ENCODE measurements at places on chromosomes 4 and X.

GRCh38 chr4:151876381-151876988 lies 115.7 kb upstream of the GATB start:
- no peak for DNase-seq

DNA sequence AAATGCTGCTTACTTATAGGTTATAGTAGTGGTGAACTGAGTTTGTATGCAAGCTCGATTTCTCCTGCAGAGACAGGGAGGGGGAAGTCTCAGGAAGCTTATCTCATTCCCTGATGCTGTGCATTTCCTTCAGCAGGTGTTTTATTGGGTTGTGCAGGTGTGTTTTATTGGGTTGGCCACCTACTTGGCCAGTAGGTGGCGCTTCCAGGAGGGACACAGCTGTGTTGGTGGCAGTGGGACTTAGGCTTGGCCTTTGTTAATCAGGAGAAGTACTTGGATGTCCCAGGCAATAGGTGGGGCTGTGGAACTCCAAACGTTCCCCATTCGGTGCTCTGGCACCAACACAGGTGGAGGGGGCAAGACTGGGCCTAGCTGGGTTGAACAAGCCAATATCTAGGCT lies 196.0 kb upstream of the DCAF8L1 start:
- no peak for DNase-seq

- DNase-seq = no peak
Measured at GRCh38 chr4:130028552-130028951, 932.6 kb downstream of the C4orf33 start.

DNA sequence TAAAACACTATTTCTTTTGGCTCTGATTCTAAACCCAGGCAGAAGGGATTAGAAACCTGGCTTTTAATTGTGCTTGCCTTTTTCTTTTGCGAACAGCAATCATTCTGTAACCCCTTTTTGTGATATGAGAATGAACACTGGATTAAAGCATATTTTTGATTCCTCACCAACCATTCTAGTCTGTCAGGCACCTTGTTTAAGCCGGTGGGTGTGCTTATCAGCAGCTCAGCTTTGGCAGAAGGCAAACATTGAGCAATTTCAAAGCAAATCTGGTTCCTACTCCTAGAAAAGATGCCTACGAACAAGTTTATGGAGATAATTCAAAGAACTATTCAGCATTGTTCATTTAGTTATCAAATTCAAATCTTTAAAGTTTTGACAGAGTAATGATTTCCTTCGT lies 265.1 kb upstream of the FAM241A start:
- DNase-seq = no peak

DNA sequence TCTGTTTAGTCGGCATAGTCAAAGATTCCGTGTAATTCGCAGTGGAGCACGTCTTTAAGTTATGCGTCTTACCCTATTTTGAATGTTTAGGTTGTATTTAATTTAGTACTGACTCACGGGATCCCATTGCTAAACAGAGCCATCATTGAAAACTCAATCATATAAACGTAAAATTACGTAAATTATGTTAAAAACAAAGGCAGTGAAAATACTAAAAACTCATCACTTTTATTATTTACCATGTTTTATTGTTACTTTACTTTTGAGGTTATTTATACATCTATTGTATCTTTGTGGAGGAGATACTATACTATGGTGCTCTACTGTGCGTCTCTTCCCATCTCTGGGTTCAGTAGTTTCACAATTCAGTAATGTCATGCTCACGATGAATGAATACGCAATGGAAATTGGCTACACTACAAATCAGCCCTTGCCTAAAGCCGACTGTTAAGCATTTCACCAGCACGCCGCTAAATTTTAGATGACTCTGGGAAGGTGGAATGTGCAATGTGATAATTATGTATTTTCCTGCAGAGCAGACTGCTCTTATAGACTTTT lies 944 bp downstream of the FUNDC2 start:
- DNase-seq = no peak

GRCh38 chr4:99821918-99822503 lies 5.4 kb downstream of the DAPP1 start:
- no peak for DNase-seq

GRCh38 chrX:115602729-115603389 lies 41.9 kb downstream of the PLS3 start:
- no peak for DNase-seq

DNA sequence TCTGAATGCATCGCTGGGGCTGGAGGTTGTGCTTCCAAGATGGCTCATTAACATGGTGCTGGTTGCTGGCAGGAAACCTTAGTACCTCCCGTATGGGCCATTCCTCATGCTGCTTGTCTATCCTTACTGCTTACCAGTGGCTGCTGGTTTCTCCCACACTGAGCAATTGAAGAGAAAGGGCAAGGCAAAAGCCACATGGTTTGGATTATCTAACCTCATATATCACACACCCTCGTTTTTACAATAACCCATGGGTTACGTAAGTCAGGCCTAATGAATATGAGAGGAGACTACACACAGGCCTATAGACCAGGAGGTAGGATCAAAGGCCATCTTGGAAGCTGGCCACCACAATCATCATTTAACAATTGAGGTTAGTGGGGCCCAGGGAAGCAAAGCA lies 141.8 kb upstream of the EDNRA start:
- DNase-seq = no peak

DNA sequence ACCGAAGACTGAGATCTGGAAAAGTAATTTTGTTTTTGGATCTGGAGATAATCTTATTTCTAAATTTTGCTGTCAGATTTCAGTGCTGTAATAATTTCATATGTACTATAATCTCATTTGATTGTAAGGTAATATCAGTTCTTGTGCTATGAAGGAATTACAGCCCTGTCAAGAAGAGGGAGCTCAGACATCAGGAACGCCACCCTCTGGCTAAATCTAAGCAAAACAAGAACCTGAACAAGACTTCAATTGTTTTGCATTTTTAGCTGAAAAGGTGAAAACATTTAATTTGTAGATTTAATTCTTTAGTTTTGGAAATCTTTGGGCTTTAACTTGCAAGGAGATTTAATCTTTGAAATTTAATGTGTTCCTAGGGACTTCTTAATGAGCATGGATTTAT lies 525.4 kb upstream of the HS3ST1 start:
- no peak for DNase-seq

DNA sequence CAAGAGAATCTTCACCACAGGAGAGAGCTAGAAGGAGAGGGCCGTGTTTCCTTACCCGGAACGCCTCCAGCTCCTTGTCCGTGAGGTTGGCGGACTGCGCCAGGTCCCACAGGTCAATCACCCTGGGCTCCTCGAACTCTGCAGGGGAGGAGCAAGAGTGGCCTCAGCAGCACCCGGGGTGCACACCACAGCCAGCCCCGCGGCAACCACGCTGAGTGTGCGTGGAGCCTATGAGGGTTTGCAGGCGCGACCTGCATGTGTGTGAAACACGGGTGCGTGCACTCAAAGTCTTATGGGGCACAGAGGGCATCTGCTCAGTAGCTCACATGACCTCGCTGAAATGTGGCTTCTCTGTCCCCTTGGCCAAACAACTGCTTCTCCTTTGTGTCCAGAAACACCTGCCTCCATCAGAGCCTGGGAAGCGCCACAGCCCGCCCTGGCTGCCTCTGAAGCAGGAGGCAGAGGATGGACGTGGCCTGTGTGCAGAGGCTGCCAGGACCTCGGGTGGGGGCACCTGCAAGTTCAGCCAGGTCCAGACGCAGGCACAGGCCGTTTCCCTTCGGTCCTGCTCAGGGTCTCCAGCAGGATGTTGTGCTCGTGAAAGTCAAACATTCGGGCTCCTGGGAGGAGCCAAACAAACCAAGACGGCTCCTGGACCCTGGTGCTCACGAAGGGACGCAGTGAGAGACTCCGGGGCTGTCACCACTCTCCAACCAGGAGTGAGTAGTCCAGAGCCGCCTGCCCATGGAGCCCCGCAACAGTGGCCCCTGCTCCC lies 16.0 kb downstream of the LRPAP1 start:
- no peak for DNase-seq

- no peak for DNase-seq
Measured at GRCh38 chrX:19627081-19627480, 111.8 kb upstream of the MAP3K15 start.

DNA sequence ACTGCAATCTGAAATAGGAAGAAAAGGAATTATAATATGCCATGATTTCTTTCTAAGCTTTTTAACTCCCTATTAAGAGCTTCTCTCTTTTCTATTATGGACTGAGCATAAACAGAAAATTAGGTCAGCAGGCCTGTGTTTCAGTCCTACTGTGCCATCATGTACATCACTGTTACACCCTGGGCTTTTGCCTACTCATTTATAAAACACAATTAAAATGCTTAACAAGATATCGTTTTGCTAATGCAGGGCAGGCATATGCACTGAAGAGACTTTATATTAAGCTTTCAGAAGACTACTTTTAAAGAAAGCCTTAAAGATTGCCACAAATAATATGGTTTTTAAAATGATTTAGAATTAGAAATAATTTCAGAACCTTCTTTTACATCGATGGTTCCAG lies 828 bp upstream of the BBS12 start:
- DNase-seq = no peak

DNA sequence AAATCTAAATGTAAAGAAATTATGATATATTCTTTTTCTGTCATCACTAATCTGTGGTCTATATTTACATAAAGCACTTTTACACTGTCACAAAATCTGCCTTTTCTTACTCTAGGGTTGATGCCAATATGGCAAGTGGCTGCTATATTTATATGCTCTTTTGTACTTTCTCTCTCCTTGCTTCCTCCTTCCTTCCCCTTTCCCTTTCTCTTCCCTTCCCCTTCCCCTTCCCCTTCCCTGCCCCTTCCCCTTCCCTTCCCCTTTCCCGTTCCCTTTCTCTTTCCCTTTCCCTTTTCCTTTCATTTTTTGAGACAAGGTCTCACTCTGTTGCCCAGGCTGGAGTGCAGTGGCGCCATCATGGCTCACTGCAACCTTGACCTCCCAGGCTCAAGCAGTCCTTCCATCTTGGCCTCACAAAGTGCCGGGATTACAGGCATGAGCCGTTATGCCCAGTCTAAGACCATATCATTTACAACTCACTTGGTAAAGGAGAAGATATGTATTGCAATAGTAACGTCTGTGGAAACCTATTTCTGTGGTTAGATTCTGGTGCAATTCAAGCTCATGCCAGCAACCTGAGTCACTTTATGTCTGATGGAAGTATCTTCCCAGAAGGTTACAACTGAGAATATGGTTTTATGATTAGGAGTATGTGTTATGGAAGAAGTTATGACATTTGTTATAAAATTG lies 13.9 kb upstream of the PLAC8 start:
- no peak for DNase-seq

DNA sequence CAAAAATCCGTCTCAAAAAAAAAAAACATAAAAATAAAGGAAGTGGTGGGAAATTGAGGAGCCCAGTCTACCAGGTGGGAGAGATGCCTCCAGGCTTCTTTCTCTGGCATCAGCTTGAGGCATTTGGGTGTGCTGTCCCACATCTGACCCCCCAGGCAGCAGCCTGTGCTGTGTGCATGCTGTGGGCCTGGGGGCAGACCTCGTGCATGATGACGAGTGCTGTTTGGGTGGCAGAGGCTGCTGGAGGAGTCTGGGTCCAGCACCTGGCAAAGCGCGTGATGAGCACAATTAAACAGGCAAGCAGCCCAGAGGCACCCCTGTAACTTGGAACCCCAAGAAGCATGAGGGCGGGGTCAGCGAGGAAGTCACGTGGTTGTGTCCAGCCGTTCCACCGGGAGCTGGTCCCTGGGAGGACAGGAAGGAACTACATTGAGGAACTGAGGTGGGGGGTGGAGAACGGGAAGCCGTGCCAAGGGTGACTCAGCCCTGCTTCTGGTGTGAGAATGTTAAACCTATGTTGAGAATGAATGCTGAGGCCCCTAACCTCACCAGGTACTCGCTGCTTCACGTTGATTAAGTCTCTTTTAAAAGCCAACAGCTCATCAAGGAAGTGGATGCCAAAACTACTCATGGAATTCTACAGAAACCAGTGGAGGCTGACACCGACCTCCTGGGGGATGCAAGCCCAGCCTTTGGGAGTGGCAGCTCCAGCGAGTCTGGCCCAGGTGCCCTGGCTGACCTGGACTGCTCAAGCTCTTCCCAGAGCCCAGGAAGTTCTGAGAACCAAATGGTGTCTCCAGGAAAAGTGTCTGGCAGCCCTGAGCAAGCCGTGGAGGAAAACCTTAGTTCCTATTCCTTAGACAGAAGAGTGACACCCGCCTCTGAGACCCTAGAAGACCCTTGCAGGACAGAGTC lies 6.1 kb downstream of the TACC3 start:
- DNase-seq = peak; percentile 82

DNA sequence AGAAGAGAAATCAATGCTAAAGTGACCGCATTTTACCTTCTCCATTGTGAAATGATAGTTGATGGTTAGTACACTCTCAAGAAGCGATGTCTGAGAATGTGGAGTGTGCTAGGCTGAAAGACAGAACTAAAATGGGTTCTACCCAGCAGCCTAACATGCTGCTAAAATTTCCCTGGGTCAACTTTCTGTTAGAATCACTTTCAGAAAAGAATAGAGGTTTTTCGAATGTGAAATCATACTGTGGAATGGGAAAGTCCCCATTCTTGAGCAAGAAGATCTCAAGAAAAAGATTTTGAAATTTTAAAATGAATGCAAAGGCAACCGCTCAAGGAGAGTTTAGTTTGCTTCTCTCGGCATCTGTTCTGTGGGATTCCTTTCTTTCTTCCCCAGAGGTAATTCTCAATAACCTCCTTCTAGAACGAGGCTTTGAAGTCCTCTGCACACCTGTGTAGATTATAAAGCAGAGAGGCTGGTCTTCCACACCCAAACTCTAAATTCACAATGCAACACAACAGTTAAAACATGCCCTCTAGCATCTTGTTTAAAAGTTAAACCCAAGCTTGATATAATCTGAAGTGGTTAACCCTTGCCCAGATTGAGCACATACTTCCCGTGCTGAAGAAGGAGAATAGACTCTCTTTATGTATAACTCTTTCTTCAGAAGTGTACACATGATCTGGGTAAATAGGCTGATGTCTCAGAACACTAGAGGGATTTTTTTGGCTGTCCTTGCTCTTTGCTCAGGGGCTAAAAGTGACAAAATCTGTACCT lies 208.7 kb upstream of the KLF3 start:
- DNase-seq = no peak

DNA sequence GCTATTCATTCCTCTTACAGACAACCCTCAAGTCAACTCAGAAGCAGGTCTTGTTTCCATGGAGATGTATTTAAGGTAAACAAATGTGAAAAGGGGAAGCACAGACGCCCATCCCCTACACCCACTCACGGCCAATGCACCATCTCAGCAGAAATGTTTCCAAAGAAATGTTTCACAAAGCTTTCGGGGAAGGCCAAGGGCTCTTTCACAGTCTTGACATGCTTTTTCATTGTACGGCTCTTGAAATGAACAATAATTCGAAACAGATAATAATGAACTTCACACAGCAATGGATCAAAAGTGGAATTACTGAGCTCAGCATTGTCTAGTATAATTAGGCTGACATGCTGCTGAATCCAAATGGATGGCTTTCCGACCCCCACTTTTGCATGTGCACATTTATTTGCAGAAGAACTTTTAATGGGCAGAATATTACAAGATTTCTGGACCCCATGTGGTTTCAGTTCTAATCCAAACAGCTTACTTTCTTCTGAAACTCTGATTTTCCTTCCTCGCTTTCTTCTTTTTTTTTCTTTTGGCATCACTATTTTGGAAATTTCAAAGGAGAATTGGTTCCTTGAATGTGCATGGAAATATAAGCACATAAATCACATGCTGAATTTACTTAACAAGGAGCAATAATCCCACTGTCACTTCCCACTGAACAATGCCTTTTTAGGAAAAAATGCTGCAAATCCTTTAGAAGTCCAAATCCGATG lies 160.9 kb downstream of the SMIM20 start:
- DNase-seq = no peak

All from right atrium auricular region (tissue), 2 donors.